Activated CD8-positive, alpha-beta memory T cell treated with anti-CD3 and anti-CD28 coated beads for 1 hour (primary cell): ENCODE measurements at places on chromosomes 6 and 20.

DNA sequence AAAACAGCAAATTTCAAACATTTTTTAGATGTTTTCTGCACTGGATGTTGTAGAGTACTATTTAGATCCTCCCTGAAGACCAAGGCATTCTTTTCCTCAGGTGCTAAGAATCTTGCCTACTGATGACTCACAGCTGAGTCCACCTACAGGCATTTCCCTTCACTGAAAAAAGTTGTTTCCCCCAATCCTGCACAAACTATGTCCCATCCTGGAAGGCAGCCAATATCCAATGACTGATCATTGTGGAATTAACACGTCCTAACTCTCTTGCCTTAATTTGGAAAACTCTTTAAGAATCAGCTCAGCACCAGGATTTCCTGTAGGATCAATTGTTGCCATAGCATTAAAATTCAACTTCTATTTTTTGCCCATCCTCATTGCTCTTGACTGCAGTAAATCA lies 268.4 kb upstream of the IRAK1BP1 start:
- no peak for DNase-seq

GRCh38 chr6:87333591-87334181 lies 4.6 kb upstream of the GJB7 start:
- no peak for DNase-seq

DNA sequence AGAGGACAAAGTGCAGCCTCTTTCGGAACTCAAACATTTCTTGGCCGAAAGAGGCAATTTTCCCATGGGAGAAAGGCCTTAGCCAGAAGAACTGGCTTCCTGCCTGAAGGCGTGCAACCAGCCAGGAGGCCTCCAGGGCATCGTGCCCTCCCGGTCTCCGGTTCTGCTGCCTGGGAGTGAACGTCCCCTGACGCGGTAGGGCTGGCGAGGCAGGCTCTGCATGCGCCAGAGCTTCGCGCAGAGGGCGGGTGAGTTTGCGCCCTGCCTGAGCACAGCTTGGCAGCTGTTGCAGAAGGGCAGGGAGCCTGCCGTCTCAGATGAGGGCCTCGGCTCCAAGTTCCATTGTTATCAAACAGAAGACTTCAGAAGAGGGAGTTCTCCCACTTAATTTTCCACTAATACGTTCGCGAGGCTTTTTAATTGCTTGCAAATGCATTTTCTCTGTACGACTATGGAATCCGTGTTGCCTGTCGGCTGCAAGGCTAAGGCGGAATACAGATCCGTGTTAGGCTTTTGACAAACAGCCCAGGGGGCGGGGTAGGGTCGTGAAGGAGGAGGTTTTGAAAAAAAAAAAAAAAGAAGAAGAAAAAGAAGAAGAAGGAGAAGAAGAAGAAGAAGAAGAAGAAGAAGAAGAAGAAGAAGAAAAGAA lies 5.5 kb upstream of the TFAP2D start:
- DNase-seq, result no peak

DNA sequence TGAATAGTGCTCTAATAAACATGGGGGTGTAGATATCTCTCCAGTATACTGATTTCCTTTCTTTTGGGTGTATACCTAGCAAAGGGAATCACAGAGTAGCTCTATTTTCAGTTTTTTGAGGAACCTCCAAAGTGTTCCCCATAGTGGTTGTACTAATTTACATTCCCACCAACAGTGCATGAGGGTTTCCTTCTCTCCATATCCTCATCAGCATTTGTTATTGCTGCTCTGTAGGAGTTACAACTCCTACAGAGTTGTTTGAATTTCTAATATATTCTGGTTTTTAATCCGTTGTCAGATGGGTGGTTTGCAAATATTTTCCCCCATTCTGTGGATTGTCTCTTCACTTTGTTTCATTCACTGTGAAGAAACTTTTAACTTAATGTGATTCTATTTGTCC lies 207.9 kb downstream of the FUT9 start:
- DNase-seq, result no peak

DNA sequence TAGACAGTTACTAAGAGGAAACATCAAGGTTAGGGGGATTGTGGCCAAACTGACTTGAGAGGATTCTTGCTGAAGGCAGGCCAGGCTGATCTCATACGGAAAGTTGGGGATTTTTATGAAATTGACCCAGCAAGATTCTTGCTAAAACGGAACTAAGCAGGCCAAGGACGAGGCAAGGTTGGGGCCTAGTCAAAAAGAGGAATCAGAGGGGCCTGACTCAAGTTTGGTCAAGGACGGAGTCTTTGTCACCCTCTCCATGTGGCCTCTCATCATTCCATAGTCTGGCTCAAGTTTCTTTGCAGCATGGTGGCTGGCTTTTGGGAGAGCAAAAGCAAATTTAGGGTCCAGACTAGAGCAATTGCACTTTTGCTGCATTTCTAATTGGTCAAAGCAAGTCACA lies 7.9 kb upstream of the HECA start:
- DNase-seq, result no peak

GRCh38 chr6:10771371-10771894 lies 23.8 kb downstream of the TMEM14B start:
- DNase-seq, result no peak

DNA sequence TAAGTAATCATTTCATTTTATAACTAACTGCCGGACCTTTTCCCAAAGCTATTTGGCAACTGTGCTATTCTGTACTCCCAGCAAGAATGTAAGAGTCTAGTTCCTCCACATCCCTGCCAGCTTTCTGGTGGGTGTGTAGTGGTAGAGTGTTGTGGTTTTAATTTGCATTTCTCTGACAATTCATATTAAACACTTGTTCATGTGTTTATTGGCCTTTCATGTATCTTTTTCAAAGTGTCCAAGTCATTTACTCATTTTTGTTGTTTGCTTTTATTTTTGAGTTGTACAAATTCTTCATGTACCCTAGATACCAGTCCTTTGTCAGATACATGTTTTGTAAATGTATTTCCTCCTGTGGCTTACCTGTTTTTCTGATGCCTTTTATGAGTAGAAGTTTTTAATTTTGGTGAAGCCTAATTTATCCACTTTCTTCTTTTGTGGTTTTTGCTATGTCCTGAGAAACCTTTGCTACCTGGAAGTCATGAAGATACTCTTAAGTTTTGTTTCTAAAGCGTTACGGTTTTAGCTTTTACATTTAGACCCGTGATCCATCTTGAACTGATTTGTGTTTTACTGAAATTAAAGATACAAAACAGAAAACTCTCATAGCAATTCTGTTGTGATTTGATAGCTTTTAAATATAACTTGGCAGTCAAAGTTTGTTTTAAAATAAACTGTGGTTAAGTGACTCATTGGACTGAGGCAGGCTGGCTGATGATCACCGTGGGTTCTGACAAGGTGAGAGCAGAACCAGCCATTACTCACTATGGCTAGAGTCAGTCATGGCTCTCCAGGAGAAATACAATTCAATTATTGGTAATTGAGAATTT lies 8.0 kb downstream of the MYLIP start:
- no peak for DNase-seq

- DNase-seq, result no peak
These were observed 594.6 kb downstream of the DOK5 start for GRCh38 chr20:55070001-55070400.
